Neural progenitor cell (in vitro differentiated cells): ENCODE measurements at places on chromosomes 12 and 14.

DNA sequence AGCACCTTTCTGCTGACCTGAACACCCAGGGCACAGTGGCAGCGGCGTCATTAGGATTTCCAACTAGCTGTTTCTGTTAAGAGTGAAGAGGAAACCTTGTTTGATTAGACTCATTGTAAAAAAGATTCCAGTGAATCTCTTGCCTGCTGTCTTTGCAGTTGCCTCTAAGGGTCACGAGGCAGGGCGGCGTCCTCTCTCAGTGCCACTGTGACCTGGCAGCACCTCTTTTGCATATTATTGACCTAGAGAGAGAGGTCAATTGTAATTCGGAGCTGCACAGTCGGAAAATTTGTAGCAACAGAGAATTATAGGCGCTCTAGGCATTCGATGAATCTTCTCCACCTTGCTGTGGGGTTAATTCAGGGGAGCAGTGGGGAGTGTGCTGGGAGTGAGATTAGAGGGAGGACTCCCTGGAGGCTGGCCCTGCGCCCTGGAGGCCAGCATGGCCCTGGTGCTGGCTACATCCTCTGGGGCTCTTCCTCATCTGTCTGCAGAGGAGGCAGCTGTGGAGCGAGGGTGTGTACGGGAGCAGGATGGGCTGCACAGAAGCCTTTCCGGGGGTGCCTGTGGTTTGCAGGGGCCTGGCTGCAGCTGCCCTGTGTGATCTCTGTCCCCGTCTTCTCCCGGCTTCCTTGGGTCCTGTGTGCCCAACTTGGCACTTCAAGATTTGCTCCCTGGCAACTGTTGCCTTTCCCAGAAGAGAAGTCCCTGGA lies 14.3 kb downstream of the PACS2 start:
- peaks cover 32% of the 10 kb centered on the region for H3K4me1 ChIP-seq
- H3K27me3 ChIP-seq = no peaks in the 10 kb centered on the region
- H3K27ac ChIP-seq = no peak overlapping the region
- H3K4me3 ChIP-seq = no peak overlapping the region
- no peak for DNase-seq

DNA sequence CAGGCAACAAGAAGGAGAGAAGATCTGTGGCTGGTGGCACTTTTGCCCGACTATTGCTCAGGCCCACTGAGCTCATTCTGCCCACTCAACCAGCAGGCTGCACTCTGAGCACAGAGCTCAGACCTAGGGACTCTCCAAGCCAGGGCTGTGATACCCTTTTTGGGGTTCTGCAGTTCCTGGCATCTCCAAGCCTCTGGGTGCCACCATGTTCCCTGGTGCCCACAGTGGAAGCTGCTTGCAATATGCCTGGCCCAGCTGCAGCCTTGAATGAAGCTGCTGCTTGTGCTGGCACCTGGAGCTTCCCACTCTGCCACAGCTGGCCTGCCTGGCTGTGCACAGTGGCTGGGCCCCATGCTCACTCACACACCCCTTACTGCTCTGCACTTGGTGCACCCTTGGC lies 236.1 kb downstream of the ADGRD1 start:
- no peak for DNase-seq
- H3K27me3 ChIP-seq = no peaks in the 10 kb centered on the region
- no peak overlapping the region for H3K4me3 ChIP-seq

DNA sequence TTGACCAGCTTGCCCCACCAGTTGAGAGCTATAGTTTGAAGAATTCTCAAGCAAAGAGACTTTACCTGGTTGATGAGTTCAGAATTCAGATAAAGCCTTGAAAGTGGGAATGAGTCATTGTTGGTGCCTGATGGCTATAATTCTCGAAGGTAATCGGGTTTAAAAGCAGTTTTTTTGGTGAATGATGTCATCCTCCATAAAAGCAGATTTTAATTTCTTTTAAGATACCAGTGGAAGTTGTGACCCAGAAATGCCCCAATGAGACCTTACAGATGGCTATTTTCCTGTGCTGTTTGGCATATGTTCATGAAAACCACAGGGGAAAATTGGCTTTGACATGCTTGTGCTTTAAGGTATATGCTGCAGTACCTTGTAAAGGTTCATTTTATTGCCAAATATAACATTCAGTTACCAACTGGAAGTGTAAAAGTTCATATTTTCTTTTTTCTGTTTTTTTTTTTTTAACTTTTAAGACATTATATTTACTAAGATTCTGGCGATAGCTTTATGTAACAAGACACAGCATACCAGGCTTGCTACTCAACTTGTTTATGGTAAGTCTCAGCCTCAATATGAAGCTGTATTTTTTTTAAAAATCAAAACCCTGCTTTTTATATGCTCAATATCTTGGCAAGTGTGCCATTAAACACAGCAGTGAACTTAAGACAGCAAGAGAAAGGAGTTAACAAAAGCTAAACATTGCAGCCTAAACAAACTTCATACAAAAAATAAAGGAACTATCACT lies 119.3 kb downstream of the LMNTD1 start:
- H3K4me1 ChIP-seq = peaks cover 3% of the 10 kb centered on the region
- no peak for DNase-seq
- no peaks in the 10 kb centered on the region for H3K27me3 ChIP-seq
- H3K36me3 ChIP-seq = no peaks in the 10 kb centered on the region
- H3K27ac ChIP-seq = no peak overlapping the region
- no peak overlapping the region for H3K4me3 ChIP-seq

DNA sequence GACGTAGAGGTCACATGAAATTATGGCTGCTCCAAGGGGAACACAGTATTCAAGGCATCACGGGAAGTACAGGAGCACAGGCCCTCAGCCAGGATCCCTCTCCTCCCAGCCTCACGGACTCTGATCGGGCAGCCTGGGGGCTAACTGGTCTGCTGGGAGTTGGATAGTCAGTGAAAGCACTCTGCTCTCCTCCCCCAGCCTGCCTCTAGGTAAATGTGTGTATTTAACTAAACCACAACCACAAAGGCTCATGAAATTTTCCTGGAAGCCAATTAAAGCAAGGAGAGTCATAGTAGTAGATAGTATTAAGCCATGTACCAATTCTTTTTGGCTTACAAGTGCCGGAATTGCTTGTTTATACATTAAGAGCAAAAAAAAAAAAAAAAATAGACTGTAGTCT lies 254.3 kb downstream of the MSRB3 start:
- no peaks in the 10 kb centered on the region for H3K27me3 ChIP-seq
- H3K36me3 ChIP-seq = no peaks in the 10 kb centered on the region
- H3K27ac ChIP-seq = no peak overlapping the region
- no peak for DNase-seq

DNA sequence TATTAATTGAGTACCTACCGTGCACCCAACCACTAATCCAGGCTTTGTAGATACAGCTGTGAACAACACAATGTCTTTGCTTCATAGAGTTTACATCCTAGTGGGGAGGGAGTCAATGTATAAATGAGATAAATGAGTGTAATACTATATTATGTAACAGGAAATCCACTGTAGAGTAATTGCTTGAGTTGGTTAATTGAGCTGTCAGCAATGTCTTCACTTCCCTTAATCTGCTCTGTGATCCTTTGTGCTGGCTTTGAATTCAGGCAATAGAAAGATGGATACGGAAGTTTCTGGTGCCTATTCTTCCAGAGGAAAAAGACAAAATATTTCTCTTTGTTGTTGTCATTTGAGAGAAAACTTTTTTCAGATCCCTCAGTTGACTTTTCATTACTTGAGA lies 104.0 kb upstream of the SLC16A7 start:
- no peaks in the 10 kb centered on the region for H3K27me3 ChIP-seq
- DNase-seq = no peak
- no peaks in the 10 kb centered on the region for H3K4me1 ChIP-seq
- no peak overlapping the region for H3K27ac ChIP-seq
- H3K36me3 ChIP-seq = no peaks in the 10 kb centered on the region
- H3K4me3 ChIP-seq = no peak overlapping the region

DNA sequence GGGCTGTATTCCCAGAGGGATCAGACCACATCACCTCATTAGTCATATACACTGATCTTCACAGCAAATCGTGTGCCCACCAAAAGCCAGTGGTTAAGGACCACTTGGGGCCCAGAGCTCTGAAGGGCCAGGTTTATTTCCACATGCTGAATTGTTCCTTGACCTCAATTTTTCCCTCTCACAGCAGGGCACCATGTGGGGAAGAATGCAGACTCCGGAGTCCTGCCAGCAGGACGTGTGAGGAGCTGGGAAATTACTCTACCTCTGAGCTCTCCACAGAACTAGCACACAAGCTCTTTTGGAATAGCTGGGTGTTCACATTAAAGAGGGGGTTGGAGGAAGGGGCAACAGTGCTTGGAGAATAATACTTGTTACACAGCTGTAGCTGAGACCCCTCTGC lies 57.6 kb upstream of the SEL1L start:
- peaks cover 27% of the 10 kb centered on the region for H3K4me1 ChIP-seq
- no peaks in the 10 kb centered on the region for H3K27me3 ChIP-seq
- no peak for DNase-seq
- H3K27ac ChIP-seq = no peak overlapping the region
- no peak overlapping the region for H3K4me3 ChIP-seq

GRCh38 chr12:88494520-88494919 lies 85.8 kb downstream of the KITLG start:
- DNase-seq = no peak
- no peak overlapping the region for H3K27ac ChIP-seq
- H3K36me3 ChIP-seq = no peaks in the 10 kb centered on the region
- no peak overlapping the region for H3K4me3 ChIP-seq
- no peaks in the 10 kb centered on the region for H3K4me1 ChIP-seq
- no peaks in the 10 kb centered on the region for H3K27me3 ChIP-seq

DNA sequence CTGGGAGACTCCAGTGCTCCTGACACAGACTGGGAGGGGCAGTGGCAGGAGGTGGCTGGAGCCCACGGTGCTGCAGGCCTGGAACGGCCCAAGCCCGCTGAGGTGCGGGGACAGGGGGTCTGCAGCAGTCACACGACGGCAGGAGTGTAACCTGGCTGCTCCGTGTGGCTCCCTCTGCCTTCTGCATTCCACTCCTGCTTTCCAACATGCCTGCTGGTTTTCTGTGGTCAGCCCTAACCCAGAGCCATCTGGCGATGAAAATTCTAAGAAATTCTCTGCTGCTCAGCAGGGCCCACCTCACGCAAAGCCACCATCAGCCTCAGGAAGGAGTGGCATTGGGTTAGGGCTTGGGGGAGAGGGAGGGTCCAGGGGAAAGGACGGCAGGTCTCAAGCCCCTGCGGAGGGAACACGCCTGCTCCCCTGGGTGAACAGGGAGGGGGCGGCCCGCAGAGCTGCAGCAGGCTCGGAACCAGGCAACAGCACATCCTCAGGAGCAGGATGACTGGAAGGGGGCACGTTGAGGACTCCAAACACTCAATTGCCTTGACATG lies 5.0 kb upstream of the FBRSL1 start:
- H3K4me3 ChIP-seq = no peak overlapping the region
- no peak overlapping the region for H3K27ac ChIP-seq
- no peaks in the 10 kb centered on the region for H3K36me3 ChIP-seq
- peaks cover 96% of the 10 kb centered on the region for H3K27me3 ChIP-seq
- peaks cover 9% of the 10 kb centered on the region for H3K4me1 ChIP-seq

DNA sequence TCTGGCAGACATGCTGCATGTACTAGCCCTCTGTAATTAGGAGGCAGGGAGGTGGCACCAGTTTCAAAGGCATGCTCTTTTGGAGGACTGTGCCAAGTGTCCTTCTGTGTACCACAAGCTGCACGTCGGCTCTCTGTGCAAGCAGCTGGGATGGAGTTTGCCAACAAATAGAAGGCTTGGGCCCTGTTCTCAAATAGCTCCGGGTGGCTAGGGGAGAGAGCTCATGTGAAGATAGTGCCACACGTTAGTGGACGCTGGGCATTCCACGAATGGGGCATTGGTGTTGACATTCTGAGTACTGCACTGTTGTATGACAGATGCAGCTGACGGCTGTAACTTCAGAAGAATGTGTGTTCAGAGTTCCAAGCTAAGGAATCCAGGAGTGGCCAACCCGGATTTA lies 4.4 kb downstream of the AACS start:
- no peak overlapping the region for H3K4me3 ChIP-seq
- H3K27me3 ChIP-seq = peaks cover 2% of the 10 kb centered on the region
- H3K27ac ChIP-seq = no peak overlapping the region
- DNase-seq = no peak
- no peaks in the 10 kb centered on the region for H3K36me3 ChIP-seq
- peaks cover 13% of the 10 kb centered on the region for H3K4me1 ChIP-seq

GRCh38 chr12:98113548-98113947 lies 401.8 kb upstream of the TMPO start:
- H3K27me3 ChIP-seq = no peaks in the 10 kb centered on the region
- H3K36me3 ChIP-seq = no peaks in the 10 kb centered on the region
- no peak overlapping the region for H3K4me3 ChIP-seq
- no peak overlapping the region for H3K27ac ChIP-seq
- DNase-seq = no peak

DNA sequence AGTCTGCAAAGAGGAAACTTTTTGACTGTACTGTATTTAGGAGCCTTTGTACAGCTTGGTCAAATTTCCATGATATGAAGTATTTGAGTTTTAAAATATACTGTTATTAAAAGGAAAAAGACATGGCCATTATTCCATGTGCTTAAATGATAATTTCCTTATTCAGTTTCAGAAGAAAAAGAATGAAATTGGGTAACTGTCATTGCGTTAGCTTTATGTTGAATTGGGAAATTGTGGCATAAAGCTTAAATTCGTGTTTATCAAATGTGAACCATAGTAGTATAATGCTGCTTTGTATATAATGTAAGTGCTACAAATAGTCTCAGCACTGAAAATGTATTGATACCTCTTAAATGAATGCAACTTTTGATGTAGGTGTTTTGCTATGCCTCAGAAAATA lies 64.9 kb downstream of the ETNK1 start:
- H3K27ac ChIP-seq = no peak overlapping the region
- H3K36me3 ChIP-seq = peaks cover 12% of the 10 kb centered on the region
- DNase-seq = no peak

DNA sequence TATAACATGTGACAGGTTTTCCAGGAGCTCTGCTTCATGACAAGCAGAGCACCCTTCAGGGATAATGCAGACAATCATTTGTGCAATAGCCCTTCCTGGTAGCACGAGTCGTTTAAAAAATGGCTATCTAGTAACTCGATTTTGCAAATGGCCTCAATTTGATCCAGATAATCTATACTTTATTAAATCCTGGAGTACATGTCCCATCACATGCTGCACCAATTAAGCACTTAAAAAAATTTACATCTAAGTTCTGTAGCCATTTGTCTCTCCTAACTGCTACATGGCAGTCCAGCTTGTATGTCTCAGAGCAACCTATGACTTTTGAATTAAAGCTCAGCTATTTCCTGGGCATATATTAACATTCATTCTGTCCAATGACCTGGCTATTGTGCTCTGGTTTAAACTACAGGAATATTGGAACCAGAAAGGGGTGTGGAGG lies 79.8 kb downstream of the TTC8 start:
- no peak overlapping the region for H3K27ac ChIP-seq
- H3K4me1 ChIP-seq = no peaks in the 10 kb centered on the region
- no peak for DNase-seq

- no peak for DNase-seq
- peaks cover 20% of the 10 kb centered on the region for H3K4me1 ChIP-seq
- no peak overlapping the region for H3K4me3 ChIP-seq
- H3K27ac ChIP-seq = no peak overlapping the region
- H3K36me3 ChIP-seq = no peaks in the 10 kb centered on the region
- H3K27me3 ChIP-seq = no peaks in the 10 kb centered on the region
Observed at GRCh38 chr14:79528828-79529416, 682.4 kb downstream of the DIO2 start.
